ENCODE measurements at places on chromosomes 1 and 21.

- DNase-seq: no peak
These were observed 101.5 kb upstream of the RAB4A start for GRCh38 chr1:229169399-229169798.

DNA sequence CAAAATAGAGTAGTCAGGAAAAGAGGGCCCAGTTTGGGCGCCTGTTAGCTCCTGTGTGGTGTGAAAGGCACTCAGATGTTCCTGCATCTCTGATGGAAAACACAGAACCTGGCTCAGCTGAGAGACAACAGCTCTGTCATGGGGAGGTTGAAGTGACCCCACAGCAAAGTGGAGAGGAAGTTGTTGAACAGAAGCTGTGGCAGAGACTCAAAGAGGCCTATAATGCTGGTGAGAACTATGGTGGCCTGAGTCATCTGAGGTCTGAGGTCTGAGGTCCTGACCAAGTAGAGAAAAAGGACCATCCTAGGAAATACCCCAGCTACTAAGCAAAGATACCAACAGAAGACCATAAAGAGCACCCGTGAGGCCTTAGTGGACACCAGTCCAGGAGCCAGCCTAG is 45.6 kb upstream of the JAK1 start:
- DNase-seq: peak; percentile 55

DNA sequence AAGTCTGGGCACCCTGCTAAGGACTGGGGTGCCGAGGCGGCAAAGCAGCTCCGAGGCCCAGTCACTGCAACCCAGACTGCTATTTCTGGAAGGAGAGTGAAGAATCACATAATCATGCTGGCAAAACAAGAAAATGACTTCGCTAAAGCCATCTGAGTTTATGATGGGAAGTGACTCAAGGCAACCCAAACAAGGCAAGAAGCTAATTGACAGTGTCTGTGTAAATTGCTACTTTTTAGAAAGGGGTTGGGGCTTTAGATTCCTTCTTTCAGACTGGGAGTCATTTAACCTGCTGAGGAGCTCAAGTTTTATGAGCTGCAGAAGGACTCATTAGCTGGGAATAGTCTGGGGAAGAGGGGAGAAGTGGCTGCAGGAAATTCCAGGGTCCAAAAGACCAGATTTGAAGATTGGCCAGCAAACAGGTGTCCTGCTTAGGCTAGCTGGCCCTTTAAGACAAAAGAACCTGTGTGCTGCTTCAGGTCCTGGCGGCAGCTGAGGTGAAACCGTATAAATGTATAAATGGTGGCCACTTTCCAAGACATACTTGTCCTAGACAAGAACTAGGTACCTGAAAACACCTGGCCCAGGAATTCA is 28.1 kb downstream of the TSHB start:
- no peak for DNase-seq

DNA sequence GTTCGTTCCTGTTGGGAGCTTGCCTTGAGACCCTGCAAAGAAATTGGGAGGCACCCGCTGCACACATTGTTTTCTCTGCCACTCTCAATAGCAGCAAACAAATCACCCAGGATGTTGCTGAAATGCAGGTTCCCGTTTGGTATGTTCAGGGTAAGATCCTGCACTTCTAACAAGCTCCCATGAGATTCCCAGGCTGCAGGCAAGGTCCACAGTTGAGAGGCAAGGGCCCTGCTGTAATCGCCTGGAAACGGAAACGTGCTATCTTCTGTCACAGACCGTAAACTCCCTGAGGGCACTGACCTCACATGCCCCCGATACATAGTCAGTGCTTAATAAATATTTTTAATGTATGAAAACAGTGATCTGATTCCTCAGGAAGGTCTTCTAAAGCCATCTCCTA is 37.8 kb downstream of the XCL1 start:
- DNase-seq: no peak

DNA sequence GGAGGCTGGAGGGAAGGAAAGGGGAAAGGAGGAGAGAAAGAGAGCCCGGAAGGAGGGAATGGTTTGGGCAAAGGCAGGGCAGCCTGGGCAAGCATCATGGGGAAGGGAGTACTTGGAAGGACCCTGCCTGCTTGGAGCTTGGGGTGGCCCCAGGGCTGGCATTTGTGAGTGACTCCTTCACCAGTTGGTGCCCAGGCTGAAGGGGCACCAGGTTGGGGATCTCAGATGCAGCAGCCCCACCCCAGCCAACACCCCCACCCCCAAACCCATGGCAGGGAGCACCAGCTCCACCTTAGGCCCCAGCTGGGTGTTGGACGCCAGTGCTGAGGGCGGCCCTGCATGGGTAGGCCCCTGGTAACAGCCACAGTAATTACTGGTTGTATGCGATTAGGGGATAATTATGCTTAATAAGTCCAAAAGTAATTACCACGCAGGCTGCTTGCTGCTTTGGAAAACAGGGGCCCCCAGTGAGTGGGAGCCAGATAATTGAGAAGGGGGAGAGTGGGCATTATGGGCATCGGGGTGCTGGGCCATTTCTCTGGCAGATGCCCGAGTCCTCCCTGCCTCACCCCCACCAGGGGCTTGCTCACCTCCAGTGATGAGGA is 78.3 kb downstream of the VWA5B1 start:
- no peak for DNase-seq

DNA sequence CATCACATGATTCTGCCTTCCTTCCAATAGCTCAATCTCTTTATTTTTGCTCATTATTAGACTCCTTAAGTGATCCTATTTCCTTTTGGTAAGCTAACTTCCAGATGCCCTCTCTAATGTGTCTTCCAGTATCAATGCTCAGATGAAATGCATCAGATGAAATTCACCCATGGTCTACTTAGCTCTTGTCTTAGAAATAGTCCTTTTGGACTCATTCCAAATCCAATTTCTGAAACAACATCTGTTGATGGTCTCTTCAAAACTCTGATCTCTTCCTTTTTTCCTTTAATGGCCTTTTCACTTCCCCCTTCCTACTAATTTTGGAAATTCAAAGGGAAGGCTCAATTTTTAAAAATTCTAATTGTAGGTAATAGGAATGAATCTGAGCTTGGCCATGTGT is 81.1 kb upstream of the GREM2 start:
- DNase-seq: no peak

Measured in activated CD4-positive, alpha-beta T cell treated with anti-CD3 and anti-CD28 coated beads, Interleukin-2, amount 10 ng/mL, durations not matched to agents 24 days and 14 days (primary cell).